ENCODE measurements at places on chromosomes 7 and 10.

- no peak for DNase-seq
Observed at GRCh38 chr10:94277450-94277849, 85.3 kb downstream of the NOC3L start.

GRCh38 chr10:103551619-103552602 is 58.4 kb downstream of the NEURL1 start:
- no peak for DNase-seq

DNA sequence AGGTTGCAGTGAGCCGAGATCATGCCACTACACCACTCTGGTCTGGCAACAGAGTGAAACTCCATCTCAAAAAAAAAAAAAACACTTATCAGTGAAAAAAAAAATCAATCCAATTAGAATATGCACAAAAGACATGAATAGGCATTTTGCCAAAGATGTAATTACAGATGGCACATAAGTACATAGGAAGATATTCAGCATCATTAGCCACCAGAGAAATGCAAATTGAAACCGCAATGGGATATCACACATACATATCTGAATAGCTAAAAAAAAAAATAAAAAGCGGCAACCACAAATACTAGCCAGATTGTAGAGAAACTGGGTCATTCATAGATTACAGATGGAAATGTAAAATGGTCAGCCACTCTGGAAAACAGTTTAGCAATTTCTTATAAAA is 1310.8 kb downstream of the XPNPEP1 start:
- no peak for DNase-seq

GRCh38 chr10:79560160-79560709 is at the start of gene SFTPA2:
Gene SFTPA2 (minus strand): TSS chr10:79560407. CDS start chr10:79559483, 924 bp downstream.
- no peak for DNase-seq

DNA sequence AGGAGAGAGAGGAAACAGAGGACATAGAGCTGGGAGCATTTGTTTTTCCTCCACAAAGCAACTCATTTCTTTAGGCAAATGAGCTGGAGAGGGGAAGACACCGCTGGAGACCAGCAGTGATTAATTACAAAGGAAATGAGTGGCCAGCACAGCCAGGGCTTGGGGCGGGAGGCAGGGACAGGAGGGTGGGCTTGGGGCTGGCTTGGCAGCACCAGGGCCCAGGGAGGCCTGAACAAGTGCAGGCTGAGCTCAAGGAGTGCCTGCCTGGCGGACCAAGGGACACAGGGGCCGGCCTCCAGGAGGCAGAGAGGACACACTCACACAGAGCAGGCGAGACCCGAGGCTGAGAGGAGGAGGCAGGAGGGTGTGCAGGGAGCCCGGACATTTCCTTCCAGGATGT is 149.0 kb upstream of the UNC5B start:
- no peak for DNase-seq

GRCh38 chr10:124008187-124008586 is 85.2 kb downstream of the CHST15 start:
- no peak for DNase-seq

- no peak for DNase-seq
Observed at GRCh38 chr10:61304746-61305145, 148.4 kb downstream of the TMEM26 start.

- DNase-seq, result no peak
Observed at GRCh38 chr10:66981361-66982052, 55.7 kb downstream of the LRRTM3 start.

- DNase-seq, result no peak
Observed at GRCh38 chr10:28281726-28282315, 21.0 kb downstream of the MPP7 start.

GRCh38 chr10:113015201-113015600 is 65.2 kb downstream of the TCF7L2 start:
- DNase-seq, result no peak

DNA sequence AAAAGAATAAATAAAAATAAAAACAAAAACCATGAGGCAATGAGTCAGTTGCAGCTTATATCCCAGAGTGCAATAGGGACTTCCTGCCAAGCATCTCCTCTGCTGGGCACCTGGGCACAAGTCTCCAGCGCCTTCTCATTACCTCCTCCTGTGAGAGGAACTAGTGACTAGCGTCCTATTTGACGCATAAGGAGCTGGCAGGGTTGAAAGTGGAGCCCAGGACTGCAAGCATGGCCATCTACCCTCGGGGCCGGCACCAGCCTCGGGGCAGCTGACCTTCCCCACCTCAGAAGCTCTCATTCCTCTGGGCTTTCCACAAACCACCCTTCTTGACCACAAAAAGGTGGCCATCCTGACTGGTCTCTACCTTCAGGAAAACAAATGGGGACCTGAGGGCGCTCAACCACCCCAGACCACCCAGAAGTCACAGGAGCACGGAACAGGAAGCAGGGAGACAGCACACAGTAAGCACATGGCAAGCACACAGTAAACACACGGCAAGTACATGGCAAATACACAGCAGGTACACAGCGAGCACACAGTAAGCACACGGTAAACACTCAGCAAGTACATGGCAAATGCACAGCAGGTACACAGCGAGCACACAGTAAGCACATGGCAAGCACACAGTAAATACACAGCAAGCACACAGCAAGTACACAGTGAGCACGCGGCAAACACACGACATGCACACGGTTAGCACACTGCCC is 19.1 kb downstream of the CTBP2 start:
- no peak for DNase-seq

DNA sequence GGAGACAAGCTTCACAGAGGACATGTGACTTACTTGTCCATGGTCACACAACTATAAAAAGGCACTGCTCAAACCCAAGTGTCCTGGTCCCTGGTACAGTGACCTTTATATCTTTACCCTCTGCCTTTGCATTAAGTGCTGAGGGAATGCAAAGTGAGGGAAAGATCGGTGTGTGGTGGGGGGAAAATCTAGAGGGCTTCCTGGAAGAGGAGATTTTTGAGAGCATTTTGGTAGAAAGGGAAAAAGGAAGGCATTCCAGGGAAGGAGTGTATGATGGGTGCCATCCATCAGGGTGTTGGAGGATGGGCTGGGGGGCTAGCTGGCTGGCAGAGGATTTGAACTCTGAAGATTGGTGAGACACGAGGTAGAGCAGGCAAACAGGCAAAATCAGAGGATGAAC is 9.3 kb downstream of the ZNF503 start:
- no peak for DNase-seq
